ENCODE measurements at places on chromosomes 5 and 9. TPM values are rescaled to one million over a fixed set of nuclear protein-coding genes. Genes with fewer than 3 reads are reported as not detected.

DNA sequence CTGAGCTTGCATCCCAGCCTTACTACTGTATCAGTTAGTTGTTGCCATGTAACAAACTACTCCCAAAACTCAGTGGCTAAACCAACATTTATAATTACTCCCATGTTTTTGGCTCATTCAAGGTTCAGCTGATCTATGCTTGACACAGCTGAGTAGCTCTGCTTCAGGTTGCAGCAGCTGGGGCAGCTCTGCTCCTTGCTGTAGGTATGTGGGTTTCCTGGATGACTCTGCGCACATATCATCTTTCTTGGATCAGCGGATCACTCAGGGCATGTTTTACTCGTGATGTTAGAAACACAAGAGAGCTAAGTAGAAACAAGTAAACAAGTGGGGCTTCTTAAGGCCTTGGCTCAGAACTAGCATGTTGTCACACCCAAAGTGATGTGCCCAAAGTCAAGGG, 15.1 kb downstream of the TEK start:
- DNase-seq = no peak

GRCh38 chr9:103977163-103977562, 116.9 kb upstream of the SMC2 start:
- DNase-seq = no peak

GRCh38 chr9:129225815-129226214, 47.8 kb upstream of the IER5L start:
- DNase-seq = peak; percentile 82

- no peak for DNase-seq
These were observed 463.2 kb upstream of the ADAMTS16 start for GRCh38 chr5:4676934-4677333.

GRCh38 chr9:8133606-8134005, 334.0 kb upstream of the DMAC1 start:
- DNase-seq = no peak

GRCh38 chr5:32589416-32589815, 4.1 kb downstream of the SUB1 start:
- DNase-seq = no peak

- DNase-seq = no peak
These were observed 9.2 kb downstream of the SPINK4 start for GRCh38 chr9:33249087-33249658.

DNA sequence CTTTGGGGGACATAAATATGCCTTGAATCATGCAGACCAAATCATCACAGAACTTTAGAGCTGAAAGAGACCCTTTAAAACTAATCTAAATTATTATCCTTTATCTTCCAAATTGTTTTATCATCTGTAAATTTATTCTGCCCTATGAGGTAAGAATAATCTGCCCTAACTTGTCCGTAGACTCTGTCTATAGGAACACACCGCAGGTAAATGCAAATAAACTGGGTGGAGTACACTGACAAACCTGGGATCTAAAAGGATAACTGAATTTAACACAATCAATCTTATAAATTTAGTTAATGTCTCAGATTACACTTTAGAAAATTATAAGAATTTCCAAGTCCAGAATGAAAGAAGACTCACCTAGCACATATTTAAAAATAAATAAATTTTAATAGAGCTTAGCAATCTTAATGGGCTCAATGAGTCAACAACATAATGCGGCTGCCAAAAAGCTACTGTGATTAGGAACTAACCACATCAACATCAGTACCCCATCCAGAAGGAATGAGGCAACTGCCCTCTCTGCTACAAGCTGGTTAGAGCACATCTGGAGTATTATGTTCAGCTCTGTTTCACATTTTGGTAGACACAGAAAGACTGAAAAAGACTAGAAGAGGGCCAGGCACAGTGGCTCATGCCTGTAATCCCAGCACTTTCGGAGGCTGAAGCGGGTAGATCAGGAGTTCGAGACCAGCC, 5.6 kb downstream of the MEGF9 start:
- DNase-seq = no peak

GRCh38 chr5:155316070-155316714, 302.6 kb downstream of the KIF4B start:
- DNase-seq = no peak

DNA sequence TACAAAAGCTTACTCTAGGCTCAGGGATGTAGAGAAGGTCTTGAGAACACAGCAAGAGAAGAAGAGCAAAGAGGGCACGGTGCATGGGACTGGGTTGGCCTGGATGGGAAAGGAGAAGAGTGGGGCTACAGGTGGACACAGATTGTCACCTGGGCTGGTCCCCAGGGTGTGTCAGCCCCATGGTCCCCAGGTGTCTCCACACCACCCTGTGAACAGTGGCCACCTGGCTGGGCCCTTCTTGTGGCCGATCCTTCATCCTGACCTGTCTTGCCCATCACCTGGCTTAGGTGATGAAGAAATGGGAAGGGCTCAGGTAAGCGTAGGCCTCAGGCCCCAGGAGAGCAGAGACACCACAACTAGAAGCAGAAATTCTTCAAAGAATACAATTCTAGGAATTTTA, 188.9 kb downstream of the TENT4A start:
- DNase-seq = no peak

DNA sequence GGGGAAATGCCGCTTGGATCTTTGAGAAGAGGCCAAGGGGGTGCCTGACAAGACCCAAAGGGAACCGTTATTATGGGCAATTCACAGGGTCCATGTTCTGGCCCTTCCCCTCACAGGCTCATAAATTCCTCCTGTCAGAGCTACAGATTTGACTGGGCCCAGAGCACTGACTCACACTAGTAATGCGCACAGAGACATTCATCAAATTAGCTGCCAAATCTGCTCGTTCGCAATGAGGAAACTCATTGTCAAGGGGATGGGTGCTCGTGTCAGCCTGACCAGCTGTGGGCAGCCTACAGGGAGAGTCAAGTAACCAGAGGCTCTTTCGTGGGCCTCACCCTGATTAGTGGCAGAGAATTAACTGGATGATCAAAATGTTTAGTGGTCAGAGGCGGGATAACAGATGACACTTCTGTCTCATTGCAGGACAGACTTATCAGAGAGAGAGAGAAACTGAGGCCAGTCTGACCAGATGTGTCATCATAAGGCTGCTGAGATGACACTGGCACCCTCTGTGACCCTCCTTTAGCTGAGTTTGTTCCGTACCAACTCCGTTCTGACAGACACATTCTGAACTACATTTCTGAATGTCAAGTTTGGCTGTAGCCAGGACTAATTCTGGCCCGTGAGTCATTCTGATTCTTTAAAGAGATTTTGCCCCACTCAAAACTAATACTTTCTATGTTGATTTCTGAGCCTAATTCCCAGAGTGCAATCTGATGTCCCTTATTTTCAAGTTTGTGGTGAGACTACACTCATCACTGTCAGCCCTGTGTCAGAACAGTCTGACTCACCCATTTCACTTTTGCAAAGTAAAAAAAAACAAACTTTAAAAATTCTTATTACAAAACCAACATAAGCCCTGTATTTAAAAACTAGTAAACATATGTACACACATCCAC, 377.1 kb downstream of the ACTL7B start:
- no peak for DNase-seq

DNA sequence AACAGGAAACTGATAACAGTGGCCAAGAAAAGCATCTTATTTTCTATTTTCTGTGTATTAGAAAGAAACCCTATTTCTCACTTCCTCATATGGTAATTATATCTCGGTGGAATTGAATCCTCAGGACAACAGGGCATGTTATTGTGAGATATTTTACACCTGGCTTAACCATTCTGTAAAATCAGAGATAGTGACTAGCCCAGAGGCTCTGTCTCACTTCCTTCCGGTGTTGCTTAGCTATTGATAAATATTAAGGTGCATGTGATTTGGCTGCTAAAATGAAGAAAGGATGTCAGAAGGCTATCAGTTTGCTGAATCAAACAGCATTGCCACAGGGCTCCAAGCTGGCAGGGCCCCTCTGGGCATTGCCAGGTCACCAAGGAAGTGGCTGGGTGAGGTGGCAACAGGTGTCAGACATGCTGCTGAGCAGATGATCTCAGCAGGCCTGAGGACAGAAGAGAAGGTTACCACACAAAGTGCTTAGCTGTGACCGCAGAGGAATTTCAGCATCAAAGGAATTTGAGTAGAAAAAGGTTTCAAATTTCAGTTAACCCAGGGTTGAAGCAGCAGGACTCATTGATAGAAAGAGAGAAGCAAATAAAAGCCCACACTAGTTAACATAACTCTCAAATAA, 330.7 kb downstream of the PDE4D start:
- peak; percentile 75 for DNase-seq

GRCh38 chr5:90878549-90879196, 320.1 kb downstream of the ADGRV1 start:
- no peak for DNase-seq

- no peak for DNase-seq
These were observed 360.0 kb upstream of the ZNF462 start for GRCh38 chr9:106502930-106503329.

Gene ENDOG
- total RNA-seq = 20.6 TPM

Gene SCGB3A2
- not detected for total RNA-seq

Gene SHISAL2B
- total RNA-seq = not detected

Gene OR1J2
- total RNA-seq = not detected

Gene MLANA
- not detected for total RNA-seq

Gene SPAG8
- total RNA-seq = 6.1 TPM

Gene INSL6
- 0.47 TPM for total RNA-seq

Gene ROPN1L
- 1.7 TPM for total RNA-seq
